ENCODE measurements at places on chromosomes 3 and 15.

DNA sequence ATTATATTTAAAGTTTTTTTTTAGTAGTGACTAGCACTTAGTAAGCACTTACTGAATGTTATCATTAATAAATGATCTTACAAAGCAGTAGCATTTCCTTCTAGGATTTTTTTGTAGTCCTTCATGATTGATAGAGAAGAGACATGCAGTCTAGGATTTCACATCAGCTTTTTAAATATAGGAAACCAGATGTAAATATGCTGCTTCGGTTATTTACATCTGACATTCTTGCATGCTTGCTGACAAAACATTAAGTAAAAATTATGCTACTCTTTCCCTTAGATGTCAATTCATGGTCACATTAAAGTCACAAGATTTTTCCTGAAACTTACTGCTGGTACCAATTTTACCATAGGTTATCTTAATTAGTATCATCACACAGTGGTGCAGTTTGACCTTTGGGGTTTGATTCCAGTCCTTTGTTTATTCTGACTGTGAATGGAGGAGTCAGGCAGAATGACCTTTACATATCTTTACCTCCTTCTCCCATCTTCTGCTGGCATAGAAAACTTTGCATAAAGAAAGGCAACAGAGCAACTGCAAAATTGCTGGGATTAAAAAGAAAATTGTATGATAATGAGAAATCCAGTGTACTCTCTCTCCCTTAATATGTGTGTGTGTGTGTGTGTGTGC lies 286.5 kb downstream of the LPP start:
- no peak for DNase-seq

DNA sequence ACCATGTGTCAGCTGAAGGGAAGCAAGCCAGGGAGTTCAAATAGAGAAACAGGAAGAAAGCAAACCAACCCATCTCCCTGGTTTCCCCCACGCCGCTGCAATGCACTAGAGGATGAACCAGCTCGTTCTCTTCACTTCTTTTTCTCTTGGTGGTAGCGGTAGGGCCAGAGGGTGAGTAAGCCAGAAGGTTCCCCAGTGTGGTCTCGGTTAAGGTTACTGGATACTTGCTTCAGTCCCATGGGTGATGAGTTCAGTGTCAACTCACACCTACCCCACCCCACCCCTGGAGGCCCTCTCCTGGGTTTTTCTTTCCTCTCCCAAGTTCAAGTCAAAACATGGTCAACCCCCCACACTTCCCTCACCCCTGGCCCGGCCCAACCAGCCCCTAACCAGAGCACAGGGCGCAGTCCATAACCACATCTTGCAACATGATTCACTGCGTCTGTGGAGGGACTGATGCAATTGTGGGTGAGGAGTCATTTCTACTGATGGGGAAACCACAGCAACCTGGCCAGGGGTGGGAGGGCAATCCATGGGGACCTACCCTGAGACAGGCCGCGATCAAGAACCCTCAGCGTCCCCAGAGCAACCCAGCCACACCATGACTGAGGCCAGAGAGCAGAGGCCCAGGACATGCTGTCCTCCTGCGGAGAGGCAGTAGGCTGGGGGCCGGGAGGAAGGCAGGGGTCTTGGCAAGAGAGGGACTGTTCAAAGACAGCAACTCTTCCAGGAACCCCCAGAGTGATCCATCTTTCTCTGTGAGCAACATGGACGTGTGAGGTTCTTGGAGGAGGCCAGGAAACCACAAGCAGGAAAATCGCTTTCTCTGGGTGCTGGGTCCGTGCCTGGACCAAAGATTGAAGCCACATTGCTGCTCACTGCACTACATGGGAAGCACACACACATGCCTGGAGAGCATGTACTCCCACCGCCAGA lies 276.6 kb downstream of the UACA start:
- DNase-seq: no peak

DNA sequence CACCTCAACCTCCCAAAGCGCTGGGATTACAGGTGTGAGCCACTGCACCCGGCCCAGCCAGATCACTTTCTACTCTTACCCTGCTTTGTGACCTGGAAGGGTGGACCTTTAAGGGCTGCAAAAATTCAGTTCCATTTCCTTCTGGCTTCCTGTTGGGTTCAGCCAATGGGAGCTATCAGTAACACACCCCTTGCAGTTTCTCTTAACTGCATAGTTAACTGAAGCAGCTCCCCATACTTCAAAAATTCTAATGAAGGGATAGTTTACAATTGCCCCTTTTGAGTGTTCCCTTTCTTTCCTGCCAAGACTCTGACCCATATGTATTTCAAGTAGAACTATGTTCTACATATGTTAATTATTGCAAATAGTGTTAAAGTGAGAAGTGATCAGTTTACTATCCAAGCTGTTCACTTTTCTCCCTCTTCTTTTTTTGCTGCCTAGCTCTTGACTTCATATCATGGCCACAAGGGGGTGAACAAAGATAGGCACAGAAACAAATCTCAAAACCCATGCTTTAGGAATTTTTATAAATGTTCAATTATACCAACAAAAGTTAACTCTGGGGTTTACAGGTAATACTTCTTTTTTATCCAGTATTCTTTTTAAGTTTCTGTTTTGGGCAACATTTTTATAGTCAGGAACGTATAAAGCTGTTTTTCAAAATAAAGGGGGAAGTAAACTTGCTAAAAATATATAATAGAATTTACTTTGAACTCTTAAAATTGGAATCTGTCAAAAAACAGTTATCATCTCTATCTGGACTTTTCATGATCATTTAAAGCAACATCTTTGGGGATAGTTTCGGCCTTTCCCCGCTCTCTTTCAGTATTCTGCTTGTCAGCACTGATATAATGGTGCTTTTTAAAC lies 8.1 kb downstream of the PGBD4 start:
- DNase-seq: no peak

GRCh38 chr3:126402178-126402577 lies 7.5 kb downstream of the CFAP100 start:
- DNase-seq: no peak

DNA sequence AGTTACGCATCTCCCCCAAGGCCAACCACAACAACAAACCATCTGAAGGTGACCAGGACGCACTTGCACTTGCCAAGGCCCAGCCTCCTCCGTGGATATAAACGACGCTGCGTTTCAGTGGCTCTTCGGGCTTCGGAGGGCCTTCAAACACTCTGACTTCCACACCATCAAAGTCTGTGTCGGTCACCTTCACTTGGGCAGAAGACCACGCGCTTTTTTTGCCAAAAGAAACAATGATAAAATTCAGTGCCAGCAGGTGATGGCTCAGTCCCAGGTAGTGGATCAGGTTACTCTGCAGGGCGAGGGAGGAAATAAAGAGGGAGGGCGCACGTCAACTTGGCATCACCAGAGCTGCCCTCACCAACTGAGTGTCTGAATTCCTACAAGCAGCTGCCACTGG lies 63.0 kb downstream of the NCEH1 start:
- peak; percentile 73 for DNase-seq

DNA sequence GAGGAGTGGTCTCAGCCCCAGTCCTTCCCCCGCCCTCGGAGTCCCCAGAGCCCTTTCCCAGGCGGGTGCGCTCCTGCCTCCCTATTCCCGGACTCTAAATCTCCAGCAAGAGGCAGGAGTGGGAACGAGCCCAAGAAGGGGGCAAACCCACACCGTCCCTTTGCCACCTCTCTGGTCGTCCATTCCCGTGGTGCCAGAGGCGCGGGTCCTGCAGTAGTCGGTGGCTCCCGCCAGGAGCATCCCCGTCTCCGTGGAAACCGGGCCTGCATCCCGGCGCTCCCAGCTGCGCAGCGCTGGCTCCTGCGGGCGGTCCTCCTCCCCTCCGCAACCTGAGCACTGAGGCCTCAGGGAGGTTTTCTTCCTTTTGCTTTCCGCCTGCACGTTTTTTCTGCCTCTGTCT lies 44.8 kb downstream of the LHFPL4 start:
- DNase-seq: no peak

DNA sequence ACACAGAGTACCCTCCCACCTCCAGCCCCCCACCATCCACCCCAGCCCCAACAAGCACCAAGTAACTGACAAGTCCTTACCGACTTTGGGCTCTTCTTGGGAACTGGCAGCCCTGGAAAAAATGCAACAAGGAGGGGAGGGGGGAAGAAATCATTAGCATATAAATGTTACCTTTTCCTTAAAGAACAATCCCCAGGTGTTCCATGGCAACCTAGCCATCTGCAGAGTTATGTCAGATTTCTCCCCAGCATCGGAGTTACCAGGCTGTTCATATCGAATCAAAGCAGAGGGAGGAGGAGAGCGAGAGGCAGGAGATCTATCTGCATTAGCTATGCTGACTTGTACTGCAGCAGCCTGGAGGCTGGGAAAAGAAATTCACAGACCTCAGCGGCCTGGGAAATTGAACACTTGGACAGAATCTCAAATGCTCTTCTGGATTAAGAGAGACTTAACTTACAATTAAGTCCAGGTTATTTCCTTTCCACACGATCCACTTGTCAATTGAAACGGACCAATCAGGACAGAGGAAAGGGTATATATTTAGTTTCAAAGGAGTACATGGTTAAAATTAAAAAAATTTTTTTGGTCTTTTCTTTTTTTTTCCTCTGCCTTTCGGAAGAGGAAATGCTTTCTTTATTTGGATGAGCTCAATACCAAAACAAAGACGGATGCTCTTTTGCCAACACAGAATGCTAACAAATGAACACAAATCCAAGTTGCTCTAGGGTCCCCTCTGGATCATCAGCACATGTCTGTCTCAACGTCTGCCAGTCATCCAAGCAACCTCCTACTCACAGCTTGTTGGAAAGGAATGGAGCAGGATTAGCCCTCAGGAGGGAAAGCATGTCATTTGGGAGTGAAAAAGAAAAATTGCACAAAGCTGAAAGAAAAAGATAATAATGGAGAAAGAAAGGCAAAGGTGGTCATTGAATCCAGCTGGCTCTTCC lies 637.1 kb downstream of the MAGI1 start:
- DNase-seq: no peak

GRCh38 chr3:123559040-123559861 lies 25.6 kb downstream of the HACD2 start:
- DNase-seq: peak; percentile 4

- DNase-seq: no peak
Observed at GRCh38 chr3:66320390-66320789, 99.6 kb downstream of the SLC25A26 start.

- DNase-seq: no peak
Observed at GRCh38 chr15:69652293-69652692, 199.7 kb downstream of the RPLP1 start.

GRCh38 chr3:14920536-14920935 lies 26.8 kb upstream of the NR2C2 start:
- no peak for DNase-seq

DNA sequence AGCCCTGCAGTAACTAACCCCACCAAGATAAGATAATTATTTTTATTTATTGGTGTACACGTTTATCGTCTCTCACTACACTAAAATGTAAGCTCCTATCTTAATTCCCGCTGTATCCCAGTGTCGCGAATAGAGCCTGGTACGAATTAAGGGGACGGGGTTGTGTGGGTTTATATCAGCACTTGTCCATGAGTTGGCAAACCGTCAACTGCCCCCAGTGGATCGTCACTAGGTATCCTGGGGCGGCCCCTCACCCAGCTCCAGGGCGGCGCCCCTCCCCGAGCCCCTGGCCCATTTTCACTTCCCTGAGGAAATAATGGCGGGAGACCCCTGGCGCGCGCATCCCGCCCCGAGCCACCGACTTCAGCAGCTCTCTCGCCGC lies 465 bp downstream of the RUVBL1 start:
- DNase-seq: no peak

GRCh38 chr15:75785771-75786574 lies 57.3 kb upstream of the UBE2Q2 start:
- no peak for DNase-seq

DNA sequence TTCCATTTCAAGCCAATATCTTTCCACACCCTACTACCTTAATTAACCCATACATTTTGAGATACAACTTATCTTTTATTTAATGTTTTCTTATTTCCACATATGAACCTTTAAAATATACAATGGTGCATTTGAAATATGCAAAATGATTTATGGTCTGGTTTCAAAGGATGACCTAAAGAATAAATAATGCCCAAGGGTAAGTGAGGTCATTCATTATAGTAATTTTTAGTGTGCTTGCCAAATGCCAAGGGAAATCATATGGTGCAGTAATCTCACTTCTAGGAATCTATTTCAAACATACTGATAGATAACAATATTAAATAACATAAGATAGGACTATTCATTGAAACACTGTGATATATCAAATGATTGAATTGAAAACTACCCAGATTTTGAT lies 1055.4 kb downstream of the AGBL1 start:
- DNase-seq: no peak

DNA sequence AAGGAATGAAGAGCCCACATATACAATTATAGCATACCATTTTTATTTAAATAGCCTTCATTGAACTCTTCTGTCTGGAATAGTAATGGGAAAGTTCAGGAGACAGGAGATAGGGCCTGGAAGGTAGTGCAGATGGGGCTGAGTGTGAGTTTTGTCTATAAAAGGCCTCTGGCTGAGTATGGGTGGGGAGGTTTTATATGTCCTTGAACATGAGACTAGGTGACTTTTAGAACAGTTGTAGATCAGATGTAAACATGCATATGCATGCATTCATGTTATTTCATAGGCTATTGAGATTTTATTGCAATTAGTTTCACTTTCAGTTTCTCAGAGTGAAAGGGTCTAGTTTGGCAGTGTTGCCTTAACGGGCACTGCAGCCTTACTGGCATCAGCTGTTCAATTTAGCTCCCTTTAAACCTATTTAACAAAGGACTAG lies 27.1 kb downstream of the CGGBP1 start:
- DNase-seq: peak; percentile 26

DNA sequence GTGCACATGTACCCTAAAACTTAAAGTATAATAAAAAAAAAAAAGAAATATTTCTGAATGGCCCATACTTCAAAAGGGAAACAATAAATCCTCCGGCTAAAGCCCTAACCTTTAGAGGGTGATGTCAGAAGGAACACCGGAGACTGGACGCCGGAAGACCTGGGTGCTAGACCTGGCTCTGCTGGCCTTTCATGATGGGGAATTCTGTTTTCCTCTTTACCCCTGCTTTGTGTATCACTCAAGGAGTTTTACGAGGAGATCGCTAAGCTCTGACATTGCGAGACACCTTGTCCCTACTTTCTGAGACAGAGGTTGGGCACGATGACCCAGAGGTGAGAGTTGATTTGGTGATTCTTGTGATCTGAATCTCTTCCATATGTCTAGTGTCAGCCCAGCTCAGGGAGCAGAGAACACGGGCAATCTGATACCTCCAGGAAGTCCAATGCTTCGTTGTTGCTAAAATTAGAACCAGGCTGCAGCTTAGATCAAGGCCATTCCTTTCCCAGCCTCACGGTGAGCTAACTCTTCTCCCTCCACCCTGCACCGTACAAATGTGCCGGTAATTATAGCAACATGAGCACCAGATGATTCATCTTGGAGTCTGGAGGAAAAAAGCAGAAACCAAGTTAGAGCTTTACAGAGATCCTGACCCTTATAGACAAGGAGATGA lies 42.0 kb upstream of the CFAP161 start:
- DNase-seq: peak; percentile 46
